ENCODE measurements at places on chromosomes 2 and 18. TPM values are rescaled to one million over a fixed set of nuclear protein-coding genes. Genes with fewer than 3 reads are reported as not detected.

- DNase-seq, result no peak
Observed at GRCh38 chr2:193315428-193316091, 1120.8 kb upstream of the TMEFF2 start.

- DNase-seq, result no peak
Observed at GRCh38 chr2:157155992-157156391, 101.5 kb upstream of the GALNT5 start.

GRCh38 chr18:41262688-41263087, 692.3 kb upstream of the PIK3C3 start:
- no peak for DNase-seq

GRCh38 chr2:10279946-10280463, 22.7 kb upstream of the HPCAL1 start:
- DNase-seq, result no peak

GRCh38 chr2:65662654-65663432, 230.4 kb upstream of the SPRED2 start:
- no peak for DNase-seq

- DNase-seq, result no peak
Observed at GRCh38 chr18:62280786-62281185, 44.3 kb upstream of the TNFRSF11A start.

- no peak for DNase-seq
Observed at GRCh38 chr18:59961070-59961469, 61.3 kb downstream of the PMAIP1 start.

DNA sequence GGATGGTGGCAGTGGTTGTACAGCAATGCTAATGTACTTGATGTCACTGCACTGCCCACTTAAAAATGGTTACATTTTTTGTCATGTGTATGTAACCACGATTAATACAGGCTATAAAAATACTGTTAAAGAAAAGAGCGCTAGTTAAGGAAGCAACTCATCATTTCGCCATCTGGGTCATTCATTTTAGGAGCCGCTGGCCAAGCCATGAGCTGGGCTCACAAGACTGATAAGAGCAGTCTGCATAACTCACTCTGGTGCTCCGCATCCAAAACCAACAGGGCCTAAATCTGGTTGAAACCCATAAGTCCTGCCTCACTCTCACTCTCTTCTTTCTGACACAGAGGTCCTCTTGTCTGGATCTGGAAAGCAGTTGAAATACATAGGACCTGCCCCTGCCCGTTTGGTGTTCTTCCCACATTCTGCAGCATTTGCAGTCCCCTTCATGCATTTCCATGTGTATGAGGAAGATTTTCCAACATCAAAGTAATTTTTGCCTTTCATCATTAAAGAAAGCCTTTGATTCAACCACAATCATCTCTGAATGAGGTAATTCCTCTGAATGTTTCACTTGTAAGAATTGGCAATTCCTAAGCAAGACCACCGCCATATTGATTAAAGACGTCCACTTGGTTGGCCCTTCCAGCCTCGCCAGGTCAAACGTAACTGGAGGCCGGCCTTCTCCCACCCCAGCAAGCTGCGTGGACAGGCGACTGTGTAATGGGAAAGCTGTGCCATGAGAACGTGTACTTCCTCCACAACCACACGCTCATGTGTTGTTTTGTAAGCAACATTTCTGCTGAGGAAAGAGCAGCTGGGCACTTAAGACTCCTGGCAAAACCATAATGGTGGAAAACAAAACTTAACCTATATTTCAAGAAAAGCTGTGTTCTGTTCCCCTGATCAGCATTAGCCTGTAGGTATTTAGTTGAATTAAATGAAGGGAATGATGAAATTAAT, 112.2 kb downstream of the VAPA start:
- no peak for DNase-seq

GRCh38 chr18:22961156-22961555, 28.0 kb downstream of the RBBP8 start:
- no peak for DNase-seq

Gene UNC80
- total RNA-seq, result 3.8 TPM

Gene TRIM43
- total RNA-seq, result not detected

Gene SAG
- not detected for total RNA-seq

Gene BOLL
- not detected for total RNA-seq

Gene TANC1
- total RNA-seq, result 58.9 TPM

Data from thyroid gland (tissue), 4 donors.